ENCODE measurements at places on chromosomes 5 and 9. TPM values are rescaled to one million over a fixed set of nuclear protein-coding genes. Genes with fewer than 3 reads are reported as not detected.

DNA sequence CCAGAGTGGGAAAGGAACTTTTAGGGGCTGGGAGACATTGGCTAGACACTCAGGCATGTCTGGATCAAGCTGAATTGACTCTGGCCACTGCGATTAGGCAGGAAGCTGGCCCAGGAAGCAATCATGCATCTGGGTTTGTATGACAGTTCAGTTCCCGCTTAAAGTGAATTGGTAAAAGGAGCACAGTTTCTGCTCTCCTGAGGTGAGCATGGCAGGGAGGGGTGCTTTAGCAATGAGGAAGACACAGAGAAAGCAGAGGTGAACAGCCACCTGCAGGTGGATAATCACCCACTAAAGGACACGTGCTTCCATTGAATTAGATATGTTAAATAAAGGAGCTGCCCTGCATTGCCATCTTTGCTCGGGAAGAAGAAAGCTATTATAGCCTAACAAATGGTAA, 248.1 kb upstream of the MAP3K1 start:
- DNase-seq: no peak

C9orf153 gene
- total RNA-seq: 0.98 TPM

- DNase-seq: no peak
Measured at GRCh38 chr5:116445311-116445710, 129.3 kb downstream of the SEMA6A start.

DNA sequence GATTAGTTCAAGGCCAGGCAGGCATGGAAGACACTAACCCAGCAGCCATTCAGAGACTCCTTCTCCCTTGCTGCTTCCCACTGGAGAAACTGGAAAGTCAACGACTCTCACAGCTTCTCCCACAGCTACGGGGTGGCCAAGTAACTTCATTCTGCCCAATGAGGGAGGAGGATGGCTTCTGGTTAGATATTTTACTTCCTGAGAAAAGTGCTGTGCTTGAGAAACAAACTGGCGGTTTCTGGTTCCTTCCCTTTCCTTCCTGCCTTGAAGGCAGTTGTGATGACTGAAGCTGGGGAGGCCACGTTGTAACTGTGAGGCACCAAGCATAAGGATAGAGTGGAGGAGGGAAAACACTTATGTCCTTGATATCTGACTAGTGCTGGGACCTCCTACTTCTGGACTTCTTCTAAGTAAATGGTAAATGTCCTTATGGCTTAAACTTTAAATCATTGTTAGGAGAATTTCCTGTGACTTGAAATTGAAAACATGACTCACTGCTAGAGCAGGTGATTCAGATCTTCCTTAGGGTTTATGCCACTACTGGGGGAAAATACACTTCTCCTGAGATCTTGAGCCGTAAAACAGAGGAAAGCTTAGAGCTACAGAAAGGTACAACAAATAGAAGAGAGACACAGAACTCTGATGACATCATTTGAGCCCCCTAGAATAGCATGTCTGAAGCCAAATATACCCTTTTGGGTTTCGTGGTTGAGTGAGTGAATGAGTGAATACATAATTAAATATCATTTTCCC, 3.1 kb upstream of the GNPDA1 start:
- DNase-seq: no peak

- no peak for DNase-seq
Measured at GRCh38 chr5:171129308-171129707, 179.7 kb upstream of the TLX3 start.

GRCh38 chr5:134053314-134053839, 48.6 kb upstream of the VDAC1 start:
- DNase-seq: no peak

- DNase-seq: no peak
Measured at GRCh38 chr5:36096486-36096885, 29.8 kb upstream of the UGT3A2 start.

DNA sequence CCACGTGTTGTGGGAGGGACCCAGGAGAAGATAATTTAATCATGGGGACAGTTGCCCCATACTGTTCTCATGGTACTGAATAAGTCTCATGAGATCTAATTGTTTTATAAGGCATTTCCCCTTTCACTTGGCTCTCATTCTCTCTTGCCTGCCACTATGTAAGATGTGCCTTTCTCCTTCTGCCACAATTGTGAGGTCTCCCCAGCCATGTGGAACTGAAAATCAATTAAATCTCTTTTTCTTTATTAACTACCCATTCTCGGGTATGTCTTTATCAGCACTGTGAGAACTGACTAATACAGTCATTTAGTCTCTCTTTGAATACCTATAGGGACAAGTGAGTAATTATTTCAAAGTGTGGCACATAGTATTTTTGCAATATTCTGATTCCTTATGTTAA, 269.2 kb upstream of the SMARCA2 start:
- DNase-seq: no peak

PAX5 gene
- total RNA-seq: 1.2 TPM

DNA sequence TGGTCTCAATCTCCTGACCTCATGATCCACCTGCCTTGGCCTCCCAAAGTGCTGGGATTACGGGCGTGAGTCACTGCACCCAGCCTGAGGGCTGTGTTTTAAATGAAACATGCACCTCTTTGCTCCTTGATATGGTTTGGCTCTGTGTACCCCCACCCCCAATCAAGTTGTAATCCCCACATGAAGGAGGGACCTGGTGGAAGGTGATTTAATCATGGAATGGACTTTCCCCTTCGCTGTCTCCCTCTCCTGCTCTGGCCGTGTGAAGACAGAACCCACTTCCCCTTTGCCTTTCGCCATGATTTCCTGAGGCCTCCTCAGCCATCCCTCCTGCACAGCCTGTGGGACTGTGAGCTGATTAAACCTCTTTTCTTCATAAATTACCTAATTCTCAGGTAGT, 12.5 kb upstream of the NOTCH1 start:
- no peak for DNase-seq

GRCh38 chr9:93960971-93961841, 6.1 kb upstream of the BARX1 start:
- no peak for DNase-seq

ERBIN gene
- total RNA-seq: 96.1 TPM

- no peak for DNase-seq
Measured at GRCh38 chr9:74942801-74943200, 9.9 kb downstream of the C9orf40 start.

RASGEF1C gene
- total RNA-seq: 10.3 TPM

- no peak for DNase-seq
Measured at GRCh38 chr5:133756756-133757155, 144.4 kb upstream of the FSTL4 start.

SMIM33 gene
- not detected for total RNA-seq

DNA sequence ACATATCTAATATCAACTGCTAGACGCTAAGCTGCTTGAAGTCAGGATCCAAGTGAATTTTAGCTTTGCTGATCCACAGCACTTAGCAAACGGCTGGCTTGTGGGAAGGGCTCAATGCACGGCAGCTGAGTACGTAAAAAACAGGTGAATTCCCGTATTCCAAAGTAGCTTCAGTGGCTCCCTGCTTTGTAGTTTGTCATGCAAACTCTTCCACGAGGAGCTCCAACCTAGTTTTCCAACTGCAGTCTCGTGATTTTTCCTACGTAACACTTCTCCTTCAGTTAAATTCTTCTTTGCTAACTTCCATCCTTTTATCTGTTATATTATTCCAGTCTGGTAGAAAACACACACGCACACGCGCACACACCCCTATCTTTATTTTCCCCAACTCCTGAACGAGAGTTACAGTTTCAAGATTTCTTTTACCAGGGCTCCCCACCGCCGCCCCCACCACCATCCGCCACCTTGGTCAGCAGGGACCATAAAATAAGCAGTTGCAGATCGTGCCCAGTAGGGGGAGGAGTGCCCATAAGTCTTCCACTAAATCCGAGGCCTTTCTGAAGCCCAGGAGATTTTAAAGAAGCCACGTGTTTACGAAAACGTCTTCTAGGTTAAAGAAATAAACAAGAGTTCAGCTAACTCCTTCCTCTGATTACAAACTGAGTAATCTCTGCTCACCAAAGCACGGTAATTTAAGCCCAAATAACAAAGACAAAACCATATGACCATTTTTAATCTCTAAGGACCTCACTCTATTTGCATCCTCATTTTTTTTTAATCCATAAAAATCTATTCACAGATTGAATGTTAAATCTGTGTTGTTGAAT, 34.8 kb upstream of the TRIO start:
- DNase-seq: peak; percentile 64

- no peak for DNase-seq
Measured at GRCh38 chr9:36959681-36960574, 74.1 kb downstream of the PAX5 start.

- no peak for DNase-seq
Measured at GRCh38 chr9:123309611-123310010, 41.2 kb upstream of the STRBP start.

GPR151 gene
- total RNA-seq: not detected

GRCh38 chr9:69801989-69802388, 18.6 kb upstream of the CFAP95 start:
- DNase-seq: no peak

DNA sequence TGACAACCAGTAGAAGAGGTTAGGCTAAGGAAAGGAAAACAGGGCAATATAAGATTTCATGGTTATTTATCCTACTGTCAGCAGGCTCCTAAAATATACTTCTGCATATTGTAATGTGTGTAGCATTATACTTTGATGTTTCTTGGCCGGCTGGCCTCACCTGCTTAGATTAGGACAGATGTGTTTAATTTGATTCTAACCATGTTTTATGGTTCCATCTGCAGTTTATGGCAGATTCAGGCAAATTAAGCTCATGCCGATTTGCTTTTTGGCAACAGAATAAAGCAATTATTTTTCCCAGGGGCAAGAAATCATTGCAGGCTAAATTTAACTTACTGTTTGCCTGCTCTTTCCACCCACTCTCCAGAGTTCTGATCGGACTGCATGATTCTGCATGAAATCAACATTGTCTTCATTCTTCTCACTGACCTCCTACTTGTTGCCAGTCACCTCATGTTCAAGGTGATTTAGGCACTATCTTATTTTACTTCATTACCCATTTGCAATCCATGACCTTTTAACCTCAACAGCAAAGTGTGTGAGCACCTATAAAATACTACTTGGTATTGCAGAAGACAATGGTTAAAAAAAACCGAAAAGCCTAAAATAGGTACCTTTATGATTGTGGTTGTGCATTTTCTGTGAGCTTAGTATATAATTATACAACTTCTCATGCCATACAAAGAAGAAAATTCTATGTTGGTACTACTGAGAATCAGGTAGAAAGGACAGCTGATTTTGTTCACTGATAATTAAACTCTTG, 125.2 kb downstream of the EDIL3 start:
- DNase-seq: no peak

DNA sequence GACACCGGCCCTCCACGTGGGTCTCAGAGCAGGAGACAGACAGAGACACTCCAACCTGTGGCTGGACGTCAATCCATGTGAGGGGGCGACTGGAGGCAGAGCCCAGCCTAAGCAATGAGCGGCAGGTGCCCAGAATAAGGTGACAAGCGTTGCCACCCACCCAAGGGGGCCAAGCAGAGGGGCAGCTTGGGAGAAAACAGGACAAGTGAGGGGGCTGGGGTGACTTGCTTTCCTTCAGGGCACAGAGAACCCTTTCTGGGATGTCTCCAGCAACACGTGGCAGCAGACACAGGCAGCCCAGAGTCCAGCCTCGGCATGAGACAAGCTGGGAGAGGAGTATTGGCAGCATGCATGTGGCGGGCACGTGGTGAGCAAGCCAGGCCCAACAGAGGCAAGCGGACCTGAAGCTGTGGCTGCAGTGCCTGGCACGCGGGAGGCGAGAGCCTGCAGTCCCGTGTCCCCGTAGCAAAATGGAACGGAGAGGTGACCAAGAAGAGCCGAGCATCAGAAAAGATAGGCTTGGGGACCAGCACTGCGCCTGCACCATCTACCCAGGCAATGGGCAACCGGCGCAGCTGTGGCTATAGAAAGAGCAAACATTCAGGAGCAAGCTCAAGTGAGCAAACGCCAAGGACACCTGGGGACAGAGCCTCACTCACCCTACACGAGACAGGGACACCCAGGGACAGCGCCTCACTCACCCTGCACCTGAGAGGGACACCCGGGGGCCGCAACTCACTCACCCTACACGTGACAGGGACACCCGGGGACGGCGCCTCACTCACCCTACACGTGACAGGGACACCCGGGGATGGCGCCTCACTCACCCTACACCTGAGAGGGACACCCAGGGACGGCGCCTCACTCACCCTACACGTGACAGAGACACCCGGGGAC, 6.2 kb downstream of the TERT start:
- DNase-seq: no peak

SLC34A3 gene
- not detected for total RNA-seq

NRG2 gene
- 1.7 TPM for total RNA-seq

- no peak for DNase-seq
Measured at GRCh38 chr5:66242050-66242715, 98.1 kb downstream of the SREK1 start.

PCDHGA5 gene
- 8.8 TPM for total RNA-seq

GRCh38 chr5:123099514-123100151, 10.6 kb downstream of the PRDM6 start:
- no peak for DNase-seq

GRCh38 chr5:5164163-5164562, 24.0 kb downstream of the ADAMTS16 start:
- DNase-seq: no peak

SLCO4C1 gene
- total RNA-seq: 0.36 TPM

- DNase-seq: no peak
Measured at GRCh38 chr9:104386425-104387069, 117.5 kb upstream of the OR13F1 start.

DNA sequence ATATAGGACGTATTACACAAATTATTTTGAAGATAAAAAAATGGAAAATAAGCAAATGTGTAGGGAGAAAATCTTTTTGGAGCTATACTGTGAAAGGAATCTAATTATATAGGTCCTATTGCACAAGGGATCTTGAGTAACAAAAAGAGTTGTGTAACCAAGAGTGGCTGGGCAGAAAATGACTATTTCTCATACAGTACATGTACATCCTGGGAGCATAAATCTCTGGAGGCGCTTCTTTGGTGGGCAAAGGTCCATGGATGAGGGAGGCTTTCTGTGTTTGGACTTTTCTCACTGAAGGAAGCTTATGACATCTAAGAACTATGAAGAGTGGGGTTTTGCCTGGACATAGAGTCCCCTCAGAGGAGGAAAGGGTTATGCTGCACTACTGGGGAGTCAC, 29.8 kb downstream of the ANKS6 start:
- DNase-seq: no peak

NIPSNAP3A gene
- total RNA-seq: 28.9 TPM

HEMGN gene
- 6.4 TPM for total RNA-seq

DNA sequence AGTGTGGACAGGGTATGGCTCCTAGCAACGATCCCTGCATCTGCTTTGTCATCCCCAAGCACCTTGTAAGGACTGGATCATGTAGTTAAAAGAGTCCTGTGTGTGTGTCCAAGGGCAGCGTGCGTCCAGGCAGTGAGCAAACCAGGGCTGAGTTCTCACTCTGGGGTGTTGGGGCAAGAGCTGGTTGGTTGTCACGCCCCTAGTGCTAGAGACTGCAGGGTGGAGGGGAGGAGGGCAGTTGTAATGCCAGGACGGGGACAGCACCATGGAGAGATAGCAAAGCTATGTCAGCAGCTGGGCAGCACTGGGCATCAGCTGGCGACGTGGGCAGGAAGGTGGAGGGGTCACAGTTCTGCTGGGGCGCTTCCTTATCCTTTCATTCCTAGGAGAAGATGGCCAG, 100.8 kb downstream of the ZNF618 start:
- no peak for DNase-seq

GRCh38 chr5:52491071-52491787, 296.5 kb upstream of the ITGA1 start:
- DNase-seq: no peak

MRRF gene
- total RNA-seq: 25.9 TPM

GRCh38 chr5:65013166-65013565, 244.4 kb downstream of the CWC27 start:
- DNase-seq: no peak

Data from sciatic nerve (tissue), 2 donors.